ENCODE measurements at places on chromosomes 13 and 19.

- no peak for DNase-seq
Observed at GRCh38 chr19:1968279-1969175, 27.6 kb downstream of the CSNK1G2 start.

DNA sequence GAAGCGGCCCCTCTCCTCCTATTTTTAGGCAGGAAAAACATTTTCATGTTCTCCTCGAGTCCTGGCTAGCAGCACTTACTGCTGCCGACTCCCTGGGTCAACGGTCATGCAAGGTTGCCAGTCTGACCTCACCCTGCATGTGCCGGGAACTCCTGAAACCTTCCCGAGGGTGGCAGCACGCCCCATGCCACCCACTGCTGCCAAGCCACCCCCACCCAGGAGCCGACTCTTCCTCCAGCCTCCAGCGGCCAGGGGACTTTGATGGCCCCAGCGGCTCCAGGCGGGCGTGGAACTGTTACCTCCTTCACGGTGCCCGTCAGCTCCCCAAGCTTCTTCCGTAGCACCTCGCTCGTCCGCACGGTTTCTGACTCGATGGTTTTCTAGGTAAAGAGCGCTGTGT lies 8.7 kb downstream of the TIMM44 start:
- DNase-seq = no peak

- no peak for DNase-seq
Observed at GRCh38 chr13:73954808-73955207, 179.4 kb downstream of the KLF12 start.

DNA sequence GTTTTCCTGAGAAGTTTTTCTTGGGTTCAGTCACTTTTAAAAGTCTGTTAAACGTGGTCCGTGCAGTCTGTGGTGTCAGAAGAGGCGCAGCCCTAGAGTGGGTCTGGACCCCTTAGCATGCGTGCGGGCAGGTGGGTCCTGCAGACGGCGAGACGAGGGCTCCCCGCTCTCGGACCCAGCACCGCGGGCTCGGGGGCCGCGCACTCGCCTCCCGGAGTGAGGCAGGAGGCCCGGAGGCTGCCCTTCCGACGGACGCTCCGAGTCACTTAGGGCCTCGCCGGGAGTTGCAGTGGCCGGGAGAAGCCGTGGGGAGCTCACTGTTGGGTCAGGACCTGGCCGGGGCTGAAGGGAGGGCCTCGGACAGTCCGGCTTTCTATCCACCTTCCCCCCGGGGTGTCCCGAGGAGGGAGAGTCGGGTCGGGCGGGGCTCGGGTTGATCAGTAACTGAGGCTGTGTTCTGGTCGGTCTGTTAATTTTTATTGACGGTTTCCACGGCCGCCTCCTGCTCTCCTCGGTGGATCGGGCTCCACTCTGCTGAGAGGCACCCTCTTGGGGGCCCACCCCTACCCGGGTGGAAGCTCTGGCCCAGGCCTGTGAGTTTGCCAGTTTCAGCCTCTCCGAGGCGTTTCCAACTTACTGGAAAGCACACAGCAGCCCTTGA lies 1.3 kb downstream of the PTBP1 start:
- no peak for DNase-seq

DNA sequence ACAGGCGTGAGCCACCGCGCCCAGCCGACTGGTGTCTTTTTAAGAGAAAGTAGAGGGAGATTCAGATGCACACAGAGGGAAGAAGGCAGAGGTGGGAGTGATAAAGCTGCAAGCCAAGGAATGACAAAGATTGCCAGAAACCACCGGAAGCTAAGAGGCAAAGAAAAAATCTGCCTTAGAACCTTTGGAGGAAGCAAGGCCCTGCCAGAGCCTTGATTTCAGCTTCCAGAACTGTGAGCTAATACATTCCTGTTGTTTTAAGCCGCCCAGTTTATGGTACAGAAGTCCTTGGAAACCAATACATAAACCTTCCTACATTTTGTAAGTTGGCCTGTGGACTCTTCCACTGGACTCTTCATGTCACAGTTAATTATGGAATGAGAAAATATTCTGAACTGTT lies 71.7 kb upstream of the SOX21 start:
- DNase-seq = no peak

Data from activated T-cell treated with anti-CD3 and anti-CD28 coated beads, Interleukin-2, amount 50 U/mL, for 4 hours (primary cell).